ENCODE measurements at places on chromosomes 1 and 21.

GRCh38 chr1:34162852-34163766 lies 1.9 kb downstream of the CSMD2 start:
- DNase-seq = peak; percentile 63

- DNase-seq = no peak
These were observed 111.8 kb upstream of the PRMT6 start for GRCh38 chr1:106944721-106945120.

GRCh38 chr1:116379057-116379630 lies 6.1 kb downstream of the ATP1A1 start:
- no peak for DNase-seq

DNA sequence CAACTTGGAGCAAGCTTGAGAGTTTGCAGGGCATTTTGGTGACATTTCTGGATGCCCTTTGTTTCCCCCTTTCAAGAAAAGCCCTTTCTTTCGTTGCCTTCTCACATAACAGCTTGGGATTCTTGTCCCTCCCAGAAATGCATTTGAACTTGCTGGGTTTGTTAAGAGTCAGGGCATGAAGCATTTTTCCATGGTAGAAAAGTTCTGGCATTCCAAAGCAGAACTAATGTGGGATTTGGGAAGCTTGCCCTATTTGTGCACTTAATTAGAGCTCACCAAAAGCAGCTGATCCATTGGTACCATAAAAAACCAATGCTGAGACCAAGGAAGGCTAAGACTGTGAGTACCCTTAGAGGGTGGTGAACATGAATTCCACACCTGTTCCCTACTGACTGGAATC lies 99.8 kb upstream of the HOOK1 start:
- no peak for DNase-seq

Measured in GM04503 (cell line).